ENCODE measurements at places on chromosomes 7 and 10. TPM values are rescaled to one million over a fixed set of nuclear protein-coding genes. Genes with fewer than 3 reads are reported as not detected.

Gene PDZD7
- 1.5 TPM for total RNA-seq

Gene GSTO2
- 1.1 TPM for total RNA-seq

Gene TMEM184A
- total RNA-seq: 16.5 TPM

Gene SORCS3
- 0.18 TPM for total RNA-seq

Gene ANK3
- 52.3 TPM for total RNA-seq

Gene GLCCI1
- total RNA-seq: 18.8 TPM

Gene CRHR2
- total RNA-seq: not detected

Gene HPS1
- 39.9 TPM for total RNA-seq

Gene NPSR1
- total RNA-seq: not detected

Gene PPP1R3A
- not detected for total RNA-seq

Gene CCDC3
- total RNA-seq: 1.9 TPM

Gene CARD11
- 5.4 TPM for total RNA-seq

Gene HOXA9
- total RNA-seq: 14.4 TPM

Gene ASB10
- total RNA-seq: not detected

Gene PNLIPRP2
- 1.00 TPM for total RNA-seq

Gene AOAH
- not detected for total RNA-seq

Gene PTF1A
- not detected for total RNA-seq

Gene VSTM4
- not detected for total RNA-seq

Gene STEAP2
- 13.5 TPM for total RNA-seq

Gene THNSL1
- total RNA-seq: 6.3 TPM

Gene INSYN2A
- total RNA-seq: not detected
